ENCODE measurements at places on chromosomes 11 and 22.

- DNase-seq, result no peak
These were observed 49.7 kb downstream of the LIF start for GRCh38 chr22:30196880-30197336.

GRCh38 chr11:84524422-84525051 is 1102.6 kb downstream of the DLG2 start:
- DNase-seq, result no peak

- DNase-seq, result no peak
These were observed 408.4 kb downstream of the BUD13 start for GRCh38 chr11:116364348-116364747.

- peak; percentile 26 for DNase-seq
These were observed 60.5 kb downstream of the OSBP2 start for GRCh38 chr22:30754971-30755758.

GRCh38 chr11:15569305-15570025 is 454.7 kb downstream of the INSC start:
- DNase-seq, result no peak

GRCh38 chr11:130448416-130449309 is at the start of gene ADAMTS15:
ADAMTS15 (plus strand) TSS chr11:130448645; CDS start chr11:130448974, 329 bp downstream.
- DNase-seq, result peak; percentile 80

DNA sequence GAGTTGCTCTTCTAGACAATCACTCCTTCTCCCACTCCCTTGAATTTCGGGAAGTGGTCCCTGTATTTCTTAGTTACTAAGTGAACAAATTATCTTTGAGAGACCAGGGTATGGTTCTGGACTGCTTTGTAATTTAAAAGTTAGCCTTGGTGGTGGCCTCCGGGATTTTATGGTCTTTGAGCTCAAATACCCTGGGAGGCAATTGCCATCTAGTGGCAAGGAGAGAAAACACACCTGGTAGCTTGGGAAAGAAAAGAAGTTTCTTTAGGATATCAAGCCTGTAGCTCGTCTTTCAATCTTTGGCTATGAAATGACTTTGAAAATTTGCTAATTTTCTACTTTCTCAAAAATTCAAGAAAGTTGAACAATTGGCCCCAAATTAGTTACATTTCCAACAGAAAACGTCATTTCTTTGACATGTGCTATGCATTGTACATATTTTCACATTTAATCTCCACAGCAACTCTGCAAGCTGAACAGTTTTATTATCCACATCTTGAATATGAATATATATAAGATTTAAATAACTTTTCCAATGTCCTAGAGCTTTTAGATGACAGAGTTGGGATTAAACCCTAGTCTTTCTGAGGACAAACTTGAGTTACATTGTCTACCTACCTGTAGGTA is 39.1 kb downstream of the MMP27 start:
- no peak for DNase-seq

DNA sequence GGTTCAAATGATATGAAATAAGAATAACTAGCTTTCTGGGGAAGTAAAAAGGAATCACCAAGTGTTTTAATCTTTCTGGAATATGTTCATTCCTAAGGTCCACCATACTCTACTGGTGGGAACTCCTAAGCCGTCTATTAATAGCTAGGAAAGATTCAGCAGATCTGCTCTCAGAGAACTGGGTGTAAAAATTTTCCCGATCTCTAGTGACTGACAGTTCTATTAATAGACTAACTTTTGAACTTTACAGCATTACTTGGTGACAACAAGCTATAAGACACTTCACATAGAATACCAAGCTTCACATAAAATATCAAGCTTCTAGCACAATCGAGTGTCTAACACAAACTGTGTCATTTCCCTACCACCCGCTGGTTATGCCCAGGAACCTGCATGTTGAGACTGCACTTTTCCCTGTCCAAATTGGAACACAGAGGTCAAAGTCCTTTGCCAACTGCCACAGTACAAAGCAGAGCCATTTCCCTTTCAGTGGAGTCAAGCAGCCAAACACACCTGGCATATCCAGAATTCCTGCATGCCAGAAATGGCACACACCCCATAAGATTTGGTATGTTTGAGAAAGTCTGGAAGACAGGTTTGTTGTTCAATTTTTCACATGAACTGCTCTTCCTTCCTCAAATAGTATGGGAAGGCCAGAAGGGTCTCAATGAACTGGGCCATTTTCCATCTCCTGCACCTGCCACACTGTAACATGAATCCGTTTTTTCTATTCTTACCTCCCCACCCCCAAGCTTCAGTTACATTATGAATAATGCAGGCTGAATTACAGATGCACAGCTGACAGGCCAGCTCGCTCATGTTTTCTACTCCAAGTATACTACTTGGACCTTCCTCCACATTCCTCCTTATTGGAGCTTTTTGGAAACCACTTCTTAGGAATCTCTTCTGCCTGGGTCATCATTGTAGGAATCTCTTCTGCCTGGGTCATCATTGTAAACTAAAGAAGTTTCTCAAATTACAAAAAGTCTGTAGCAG is 3.7 kb downstream of the OSBP start:
- no peak for DNase-seq

- peak; percentile 74 for DNase-seq
These were observed 13.9 kb downstream of the OTUB1 start for GRCh38 chr11:64000026-64000739.

DNA sequence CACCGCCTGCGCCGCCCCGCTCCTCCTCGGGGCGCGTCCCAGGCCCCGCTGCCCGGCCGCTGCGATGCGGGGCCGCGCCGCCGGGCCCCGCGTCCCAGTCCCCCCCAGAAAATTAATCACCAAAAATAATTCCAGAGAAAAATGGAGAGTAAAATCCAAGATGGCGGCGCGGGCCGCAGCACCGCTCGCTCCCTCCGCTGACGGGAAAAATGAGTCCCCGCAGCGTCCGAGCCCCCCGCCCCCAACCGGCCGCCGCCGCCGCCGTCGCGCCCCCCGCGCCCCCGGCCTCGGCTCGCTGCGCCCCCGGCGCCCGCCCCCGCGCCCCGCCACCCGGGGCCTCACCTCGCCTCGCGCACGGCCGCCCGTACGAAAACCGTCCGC is at the start of gene KMT5B:
Gene KMT5B, minus strand, starts transcription at position 162 of the 381 bp plus-strand sequence. CDS start 23,220 bp downstream, outside the sequence.
- peak; percentile 55 for DNase-seq

DNA sequence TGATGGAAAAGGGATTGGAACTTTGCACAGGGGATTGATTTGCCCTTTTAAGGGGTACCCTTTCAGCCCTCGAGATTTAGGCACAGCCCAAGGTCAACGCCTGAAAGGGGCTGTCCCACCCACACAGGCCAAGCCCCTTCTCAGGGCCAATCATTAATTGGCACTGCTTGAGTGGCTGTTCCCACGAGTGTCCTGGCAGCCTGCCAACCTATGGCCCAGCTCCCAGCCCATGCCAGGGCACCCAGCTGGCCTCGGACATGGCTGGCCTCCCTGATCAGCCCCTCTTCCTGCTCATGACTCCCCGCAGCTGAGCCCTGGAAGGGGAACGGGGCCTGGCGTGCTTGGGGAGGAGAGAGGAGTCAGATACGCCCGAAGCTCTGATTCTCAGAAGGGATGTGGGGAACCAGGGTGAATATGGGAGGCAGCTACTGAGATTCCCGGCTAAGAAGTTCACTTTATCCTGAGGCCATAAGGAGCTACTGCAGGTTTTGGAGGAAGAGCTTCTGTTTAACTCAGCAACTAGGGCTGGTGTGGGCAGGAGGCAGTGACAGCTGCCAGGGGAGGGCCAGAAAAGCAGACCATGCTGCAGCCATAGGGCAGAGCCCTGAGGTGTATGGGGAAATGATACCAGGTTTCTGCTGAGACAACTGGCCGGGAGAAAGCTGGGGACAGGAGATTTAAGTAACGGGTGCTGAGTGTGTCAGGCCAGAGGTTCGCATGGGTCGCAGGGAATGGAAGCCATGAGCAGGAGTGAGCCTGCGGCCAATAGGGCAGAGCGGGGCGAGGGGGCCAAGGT is 30.0 kb downstream of the WNT7B start:
- DNase-seq, result no peak

- no peak for DNase-seq
These were observed 1.6 kb downstream of the CD59 start for GRCh38 chr11:33734441-33735270.

GRCh38 chr11:125289419-125290098 is 125.0 kb downstream of the PKNOX2 start:
- DNase-seq, result no peak

DNA sequence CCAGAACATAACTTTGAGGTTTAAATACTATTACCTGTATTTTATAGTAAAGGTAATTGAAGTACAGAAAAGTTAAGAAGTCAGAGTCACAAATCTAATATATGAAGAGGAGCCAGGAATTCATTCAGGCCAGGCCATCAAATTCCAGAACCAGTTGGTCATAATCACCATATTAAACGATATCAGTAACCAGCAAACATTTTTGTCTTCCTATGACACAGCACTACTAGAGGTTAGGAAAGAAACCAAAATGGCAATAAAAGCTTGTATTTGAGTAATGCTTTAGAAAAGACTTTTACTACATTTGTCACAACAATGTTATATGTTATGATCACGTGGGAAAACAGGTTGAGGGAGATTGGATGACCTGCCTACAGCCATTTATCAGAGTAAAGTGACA is 62.2 kb downstream of the DKK3 start:
- no peak for DNase-seq

Data from uterus (tissue), 4 donors.